Activated CD4-positive, alpha-beta T cell treated with anti-CD3 and anti-CD28 coated beads for 36 hours (primary cell): ENCODE measurements at places on chromosomes 12 and 14. TPM values are rescaled to one million over a fixed set of nuclear protein-coding genes. Genes with fewer than 3 reads are reported as not detected.

- DNase-seq = no peak
These were observed 147.3 kb downstream of the BTG1 start for GRCh38 chr12:91998316-91998715.

- no peak for DNase-seq
These were observed 1159.7 kb downstream of the BCL11B start for GRCh38 chr14:98112194-98112780.

- peak; percentile 41 for DNase-seq
These were observed 7.3 kb upstream of the KIF26A start for GRCh38 chr14:104130974-104131651.

GRCh38 chr12:108296945-108297344 is 42.2 kb downstream of the CMKLR1 start:
- no peak for DNase-seq

GRCh38 chr12:127991485-127991884 is 275.5 kb upstream of the TMEM132C start:
- no peak for DNase-seq

DNA sequence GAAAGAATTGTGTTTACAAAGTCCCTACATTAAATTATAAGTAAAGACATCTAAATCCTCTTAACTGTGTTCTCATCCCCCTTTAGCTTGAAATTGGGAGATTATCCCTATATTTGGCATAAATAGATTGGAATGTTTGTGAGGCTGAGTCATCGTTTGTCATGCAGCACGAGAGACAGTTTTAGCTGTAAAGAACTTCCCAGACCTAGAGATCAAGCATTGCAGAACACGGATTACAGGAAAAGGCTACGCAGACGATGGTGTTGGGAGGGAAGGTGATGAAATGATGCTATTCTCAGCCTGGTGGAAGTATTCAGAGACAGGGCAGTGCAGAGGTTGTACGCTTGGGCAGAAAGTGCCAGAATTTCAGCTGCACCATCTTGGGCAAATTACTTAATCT is 93.8 kb downstream of the PTPRB start:
- DNase-seq = no peak

DNA sequence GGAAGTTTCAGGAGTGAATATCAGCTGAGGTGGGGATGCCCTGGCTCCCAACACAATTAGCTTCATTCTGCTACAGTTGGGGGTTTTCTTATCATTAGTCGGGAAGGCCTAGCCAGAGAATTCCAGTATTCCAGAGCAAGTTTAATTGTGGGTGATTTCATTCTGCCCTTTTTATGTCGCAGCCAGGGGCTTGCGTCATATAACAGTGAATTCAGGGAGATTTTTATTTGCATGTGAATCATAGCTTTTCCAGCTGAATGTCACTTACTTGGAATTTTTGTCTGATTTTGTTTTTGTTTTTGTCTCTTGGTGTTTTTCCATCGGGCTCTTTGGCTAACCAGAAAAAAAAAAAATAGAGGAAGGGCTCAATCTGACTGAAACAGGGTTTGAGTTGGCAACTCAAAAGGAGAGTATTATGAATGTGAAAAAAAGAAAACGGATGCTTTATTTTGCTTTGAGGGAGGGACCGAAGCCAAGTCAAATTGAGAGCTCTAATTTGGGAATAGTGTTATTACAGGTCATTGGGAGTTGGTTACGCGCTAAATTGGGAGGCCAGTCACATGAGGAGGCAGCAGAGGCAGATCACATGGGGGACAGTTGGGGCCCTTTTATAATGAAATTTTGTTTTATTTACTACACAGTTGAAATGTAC is 119.4 kb downstream of the SAMD4A start:
- no peak for DNase-seq

DNA sequence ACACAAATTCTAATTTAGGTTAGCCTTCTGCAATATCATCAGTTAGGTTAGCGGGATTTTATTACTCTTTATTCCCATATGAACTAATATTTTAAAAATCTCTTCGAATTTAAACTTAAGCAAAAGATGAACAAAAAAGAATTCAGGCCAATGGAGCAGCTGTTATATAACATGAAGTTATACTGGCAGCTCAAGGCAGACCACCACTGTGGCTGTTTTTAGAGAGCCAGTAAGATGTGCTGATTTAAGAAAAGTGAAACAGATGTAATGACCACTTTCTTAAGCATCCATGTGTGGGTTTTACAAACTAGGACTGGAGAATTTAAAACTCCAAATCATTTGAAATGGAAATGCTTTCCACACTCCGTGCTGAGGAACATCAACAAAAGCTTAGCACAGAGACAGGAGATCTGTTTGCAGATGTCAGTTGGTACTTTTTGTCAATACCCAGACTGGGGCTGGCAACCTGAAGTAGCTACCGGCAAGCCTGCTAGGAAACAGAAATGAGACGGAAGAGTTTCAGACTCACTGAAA is 164.9 kb downstream of the TTC7B start:
- no peak for DNase-seq

DNA sequence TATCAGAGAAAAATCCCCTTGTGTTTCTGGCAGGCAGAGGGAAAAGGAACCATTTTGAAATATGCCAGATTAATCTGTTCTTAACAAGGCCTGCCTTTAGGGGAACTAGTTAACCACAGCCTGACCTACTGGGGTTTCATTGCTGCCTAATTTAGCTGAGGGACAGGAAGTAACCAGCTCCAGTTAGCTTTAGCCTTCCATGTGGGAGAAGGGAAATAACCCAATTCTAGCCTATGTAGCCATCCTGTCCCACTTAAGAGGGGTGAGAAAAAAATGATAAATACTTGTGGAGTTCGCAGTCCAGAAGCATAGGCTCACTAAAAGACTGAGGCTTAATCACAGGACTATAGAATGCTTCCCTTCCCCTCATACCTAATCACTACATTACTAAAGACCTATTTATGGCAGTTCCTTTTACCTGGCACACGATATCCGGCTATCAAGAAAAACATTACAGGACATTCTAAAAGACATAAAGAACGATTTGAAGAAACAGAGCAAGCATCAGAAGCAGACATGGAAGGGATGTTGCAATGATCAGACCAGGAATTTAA is 22.8 kb downstream of the COX8C start:
- no peak for DNase-seq

GRCh38 chr14:23636317-23637211 is at the start of gene DHRS2:
Gene DHRS2 (plus strand): TSS chr14:23636364. CDS start chr14:23638865, 2,501 bp downstream.
- DNase-seq = peak; percentile 18

DNA sequence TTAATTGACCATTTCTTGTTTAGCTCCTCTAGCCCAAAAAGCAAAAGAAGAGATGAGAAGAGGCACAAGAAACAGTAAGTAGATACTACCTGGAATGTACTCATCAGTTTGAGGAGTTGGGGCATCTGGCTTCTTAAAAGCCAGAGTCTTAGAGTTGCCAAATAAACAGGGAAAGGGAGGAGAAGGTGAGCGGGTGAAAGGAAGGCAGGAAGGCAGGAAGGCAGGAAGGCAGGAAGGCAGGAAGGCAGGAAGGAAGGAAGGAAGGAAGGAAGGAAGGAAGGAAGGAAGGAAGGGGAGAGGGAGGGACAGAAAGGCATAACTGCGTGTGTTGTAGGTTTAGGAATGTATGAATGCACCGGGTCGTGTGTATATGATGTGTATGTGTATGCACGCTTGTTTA is 56.7 kb upstream of the HSPB8 start:
- no peak for DNase-seq

DNA sequence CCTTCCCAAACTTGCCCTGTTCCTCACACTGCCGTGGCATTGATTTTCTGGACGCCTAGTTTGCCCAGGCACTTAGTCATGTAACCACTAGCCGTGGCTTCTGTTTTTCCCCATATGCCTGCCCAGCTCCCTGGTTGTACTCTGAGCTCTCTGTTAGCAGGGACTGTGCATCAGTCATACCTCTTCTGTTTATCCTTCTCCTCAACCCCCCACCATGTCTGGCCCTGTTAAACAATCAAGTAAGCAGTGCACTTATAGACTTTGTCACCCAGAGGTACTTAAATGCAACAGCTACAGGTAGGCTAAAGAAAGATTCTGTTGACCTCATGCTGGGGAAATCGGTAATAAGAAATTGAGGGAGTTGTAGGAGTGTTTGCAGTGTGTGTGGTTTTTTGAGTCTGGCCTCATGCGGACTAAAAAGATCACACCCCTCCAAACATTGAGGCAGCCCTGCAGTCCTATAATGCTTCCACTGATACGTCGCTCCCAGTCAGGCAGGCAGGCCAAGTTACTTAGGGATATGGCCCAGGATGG is 17.0 kb downstream of the UBE3B start:
- no peak for DNase-seq

DNA sequence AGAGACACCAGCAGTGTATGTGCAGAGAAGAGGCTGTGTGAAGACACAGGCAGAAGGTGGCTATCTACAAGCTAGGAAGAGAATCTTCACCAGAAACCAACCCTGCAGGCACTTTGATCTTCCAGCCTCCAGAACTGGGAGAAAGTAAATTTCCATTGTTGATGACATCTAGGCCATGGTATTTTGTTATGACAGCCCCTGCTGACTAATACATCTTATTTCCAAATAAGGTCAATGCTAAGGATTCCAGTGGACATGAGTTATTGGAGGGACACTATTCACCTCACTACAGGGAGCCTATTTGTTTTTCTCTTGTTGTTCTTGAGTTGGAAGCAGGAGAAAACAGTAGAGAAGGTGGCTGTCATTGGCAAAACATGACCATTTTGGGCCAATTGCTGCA is 88.5 kb upstream of the RIN3 start:
- DNase-seq = no peak

GRCh38 chr12:71536279-71536938 is 96.8 kb downstream of the LGR5 start:
- no peak for DNase-seq

- no peak for DNase-seq
These were observed 146.0 kb downstream of the BRMS1L start for GRCh38 chr14:35971965-35972630.

The GPR137C gene
- 0.04 TPM for total RNA-seq
